ENCODE measurements at places on chromosomes 4 and X.

GRCh38 chr4:176464748-176465147 is 145.0 kb downstream of the SPCS3 start:
- DNase-seq = no peak

- DNase-seq = no peak
Measured at GRCh38 chrX:110041980-110042379, 39.1 kb downstream of the TMEM164 start.

DNA sequence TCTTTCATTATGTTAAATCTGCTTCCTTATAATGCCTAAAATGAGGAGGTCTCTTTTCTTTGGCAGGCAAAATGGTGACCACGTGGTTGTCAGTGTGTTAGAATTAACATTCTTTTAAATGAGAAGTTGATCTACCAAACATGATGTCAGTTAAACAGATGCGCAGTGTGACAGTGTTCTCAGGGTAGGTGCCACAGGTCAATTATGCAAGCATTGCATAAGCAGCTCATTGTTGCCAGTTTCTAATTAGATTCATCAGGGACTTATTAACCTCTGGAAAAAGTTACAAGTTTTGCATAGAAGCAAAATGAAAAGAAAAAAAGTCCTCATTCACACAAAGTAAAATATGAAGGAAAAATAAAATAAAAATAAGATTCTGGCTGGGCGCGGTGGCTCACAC is 324.1 kb upstream of the GALNT7 start:
- no peak for DNase-seq

DNA sequence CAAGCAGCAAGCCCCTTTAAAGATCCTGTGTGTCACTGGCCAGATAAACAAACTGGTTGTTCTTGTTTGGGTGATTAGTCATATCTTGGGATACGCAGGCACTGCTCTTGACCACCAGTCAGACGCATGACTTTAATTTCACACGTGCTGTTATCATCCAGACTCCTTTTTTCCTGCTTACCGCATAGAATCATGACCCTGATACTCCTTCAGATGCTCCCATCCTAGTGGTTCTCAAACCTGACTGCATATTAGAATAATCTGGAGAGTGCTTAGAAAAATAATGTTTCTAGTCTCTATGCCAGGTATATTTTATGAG is 78.8 kb downstream of the CLDN22 start:
- DNase-seq = no peak

- no peak for DNase-seq
Measured at GRCh38 chr4:180909279-180909678, 1333.9 kb upstream of the TENM3 start.

DNA sequence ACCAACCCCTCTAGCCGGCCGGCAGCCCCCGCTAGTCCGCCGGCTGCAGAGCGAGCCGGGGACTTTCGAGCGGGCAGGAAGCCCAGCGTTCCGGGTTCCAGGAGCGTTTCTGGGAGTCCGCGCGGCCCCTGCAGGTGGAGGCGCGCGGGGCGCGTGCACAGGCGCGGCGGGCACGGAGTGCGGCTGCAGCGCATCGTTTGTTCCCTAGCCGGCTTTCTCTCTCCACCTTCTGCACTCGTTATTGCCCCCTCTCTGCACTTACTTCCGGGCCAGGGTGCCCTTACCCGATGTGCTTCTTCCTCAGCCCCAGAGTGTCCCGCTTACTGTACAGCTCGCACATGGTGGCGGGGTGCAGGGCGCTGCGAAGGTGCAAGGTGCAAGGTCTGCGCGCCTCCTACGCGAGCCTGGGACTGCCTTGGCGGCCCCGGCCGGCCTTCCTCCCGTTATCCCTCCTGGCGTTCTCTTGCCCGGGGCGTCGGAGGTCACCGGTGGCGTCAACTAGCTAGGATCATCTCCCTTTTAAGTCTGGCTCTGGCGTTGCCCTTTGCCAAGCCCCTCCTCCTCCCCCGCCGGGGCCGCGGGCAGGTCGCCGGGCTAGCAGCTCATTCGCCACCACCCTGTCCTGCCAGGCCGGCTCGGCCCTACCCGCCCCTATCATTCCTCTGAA is at the start of gene ETNPPL:
TSS of gene ETNPPL (minus strand) at position 495 of the 667 bp plus-strand sequence. CDS start at position 340, 155 bp downstream.
- no peak for DNase-seq

DNA sequence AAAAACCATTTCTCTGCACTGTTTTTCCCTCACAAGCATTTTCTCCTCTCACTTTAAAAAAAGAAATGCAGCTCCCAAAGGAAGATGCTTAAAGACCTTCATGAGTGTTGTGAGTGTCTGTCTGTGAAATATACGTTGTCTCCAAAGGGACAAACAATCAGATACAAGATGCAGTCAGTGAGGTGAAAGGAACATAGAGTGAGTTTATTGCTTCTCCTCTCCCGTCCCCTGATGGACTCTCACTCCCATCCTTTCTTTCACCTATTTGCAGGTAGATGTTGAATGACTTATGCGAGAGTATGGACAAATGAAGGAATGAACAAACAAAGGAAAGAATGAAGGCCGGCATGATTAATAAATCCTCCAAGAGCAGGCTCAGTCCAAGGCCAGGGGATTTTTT is 561.2 kb upstream of the DIPK2B start:
- DNase-seq = no peak

- no peak for DNase-seq
Measured at GRCh38 chrX:19840899-19841648, 46.3 kb downstream of the SH3KBP1 start.
